ENCODE measurements at places on chromosomes 7 and 10.

DNA sequence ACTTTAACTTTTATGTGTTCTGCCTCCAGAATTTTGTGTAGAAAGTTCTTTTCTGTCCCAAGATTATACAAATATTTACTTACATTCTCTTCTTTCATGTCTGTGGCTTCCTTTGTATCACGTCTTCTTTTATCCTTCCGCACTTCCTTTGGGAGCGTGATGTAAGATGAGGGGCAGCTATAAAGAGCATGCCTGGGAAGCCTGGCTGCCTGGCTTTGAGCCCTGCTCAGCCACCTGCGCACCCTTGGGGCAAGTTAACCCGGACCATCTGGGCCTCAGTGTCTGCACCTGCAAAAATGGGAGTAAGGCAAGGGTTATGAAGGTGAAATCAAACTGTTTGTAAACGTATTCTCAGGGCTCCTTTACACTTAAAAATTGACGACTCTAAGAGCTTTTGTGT lies 25.2 kb downstream of the PALD1 start:
- no peak for DNase-seq

DNA sequence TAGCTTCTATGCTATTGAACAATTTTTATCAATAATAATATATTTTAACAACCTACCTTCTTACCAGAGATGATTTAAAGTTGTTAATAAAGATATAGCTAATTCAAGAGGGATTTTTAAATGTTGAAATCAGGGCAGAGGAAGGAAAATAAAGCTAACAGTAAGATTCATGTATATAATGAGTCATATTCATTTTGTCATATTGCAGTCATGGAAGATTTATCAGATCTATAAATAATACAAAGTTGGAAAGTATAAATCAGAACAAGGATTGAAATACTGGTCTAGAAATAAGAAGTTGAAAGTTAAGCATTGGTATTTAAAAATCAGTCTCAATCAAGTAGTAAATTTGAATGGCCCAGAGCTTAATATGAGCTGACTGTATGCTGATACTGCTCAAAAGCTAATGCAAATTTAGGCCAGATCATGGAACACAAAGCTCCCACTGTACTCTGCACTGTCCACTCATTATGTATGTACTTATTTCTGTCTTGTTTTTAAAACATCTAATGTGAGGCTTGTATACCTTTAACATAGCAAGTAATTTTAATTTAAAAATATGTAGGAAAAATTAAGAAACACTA lies 196.9 kb downstream of the ZEB1 start:
- DNase-seq, result no peak

GRCh38 chr7:85974176-85974575 lies 669.5 kb upstream of the GRM3 start:
- DNase-seq, result no peak

DNA sequence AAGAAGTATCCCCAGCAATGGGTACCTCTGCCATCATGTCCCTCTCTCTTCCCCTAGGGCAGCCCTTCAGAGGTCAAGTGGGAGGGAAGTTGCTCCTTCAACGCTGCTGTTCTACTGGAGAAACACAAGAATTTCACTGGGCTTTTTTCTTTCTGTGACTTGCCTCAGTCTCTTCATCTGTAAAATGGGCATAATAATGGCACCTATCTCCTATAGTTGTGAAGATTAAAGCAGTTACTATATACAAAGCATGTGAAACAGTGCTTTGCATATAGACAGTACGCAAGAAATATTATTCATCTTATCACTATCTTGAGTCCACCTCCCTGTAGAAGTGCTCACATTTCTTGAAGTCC lies 1.6 kb upstream of the NPFFR1 start:
- no peak for DNase-seq

GRCh38 chr7:21603462-21603861 lies 60.6 kb downstream of the DNAH11 start:
- DNase-seq, result no peak

GRCh38 chr7:151018421-151019129 lies 5.7 kb downstream of the ATG9B start:
- DNase-seq, result no peak

DNA sequence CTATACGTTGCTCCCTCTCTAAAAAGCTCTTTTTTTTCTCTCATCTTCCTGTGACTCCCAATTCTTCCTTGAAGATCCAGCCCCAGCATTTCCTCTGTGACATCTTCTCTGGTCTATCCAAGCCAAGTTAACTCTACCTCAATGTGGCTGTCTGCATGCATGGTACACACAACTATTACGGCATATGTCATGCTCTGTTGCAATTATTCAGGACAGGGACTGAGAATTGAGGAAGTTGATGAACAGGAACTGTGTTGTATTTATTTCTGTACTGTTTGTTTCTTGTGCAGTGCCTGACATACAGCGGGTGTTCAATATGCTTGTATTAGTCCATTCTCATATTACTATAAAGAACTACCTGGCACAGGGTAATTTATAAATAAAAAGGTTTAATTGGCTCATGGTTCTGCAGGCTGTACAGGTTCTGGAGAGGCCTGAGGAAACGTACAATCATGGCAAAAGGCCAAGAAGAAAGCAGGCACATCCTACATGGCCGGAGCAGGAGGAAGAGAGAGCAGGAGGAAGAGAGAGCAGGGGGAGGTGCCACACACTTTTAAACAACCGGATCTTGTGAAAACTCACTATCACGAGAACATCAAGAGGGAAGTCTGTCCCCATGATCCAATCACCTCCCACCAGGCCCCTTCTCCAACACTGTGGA lies 6.3 kb downstream of the TRPV5 start:
- no peak for DNase-seq

- no peak for DNase-seq
Observed at GRCh38 chr10:77864151-77864851, 62.3 kb downstream of the DLG5 start.

GRCh38 chr10:1160561-1161314 lies 104.6 kb downstream of the WDR37 start:
- DNase-seq, result no peak

- DNase-seq, result no peak
Observed at GRCh38 chr7:155533120-155533826, 13.1 kb downstream of the CNPY1 start.

DNA sequence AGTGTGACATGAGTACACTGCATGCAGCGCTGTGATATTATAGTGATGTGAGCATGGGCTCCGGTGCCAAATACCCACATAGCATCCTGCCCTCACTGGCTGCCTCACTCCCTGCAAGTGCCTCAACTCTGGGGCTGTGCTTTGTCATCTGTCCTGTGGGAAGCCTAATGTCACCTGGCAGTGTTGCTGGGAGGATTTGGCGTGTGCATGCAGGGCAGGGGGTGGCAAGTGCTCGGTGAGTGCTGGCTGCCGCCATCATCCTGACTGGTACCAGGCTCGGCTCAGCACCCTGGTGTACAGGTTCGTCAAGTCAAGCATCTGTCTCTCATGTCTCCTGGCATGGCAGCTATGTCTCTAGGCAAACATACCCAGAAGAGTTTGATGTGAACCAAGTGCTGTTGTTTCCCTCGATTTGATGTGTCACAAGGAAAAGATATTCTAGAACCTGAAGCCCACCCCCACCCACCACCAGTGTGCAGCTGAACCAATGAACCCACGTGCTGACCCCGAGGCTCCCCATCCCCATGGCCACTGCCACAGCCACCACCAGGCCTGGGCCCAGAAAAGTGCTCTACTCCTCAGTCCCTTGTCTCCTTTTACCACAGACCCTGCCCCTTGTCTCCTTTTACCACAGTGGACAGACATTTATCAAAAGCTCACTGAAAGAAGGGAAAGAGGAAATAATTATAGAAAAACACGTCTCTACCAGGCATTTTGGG lies 135.8 kb downstream of the MAPK8 start:
- no peak for DNase-seq

GRCh38 chr7:84040355-84040754 lies 154.2 kb downstream of the SEMA3A start:
- no peak for DNase-seq

- DNase-seq, result no peak
Observed at GRCh38 chr7:151023232-151023631, 1.1 kb downstream of the ATG9B start.

DNA sequence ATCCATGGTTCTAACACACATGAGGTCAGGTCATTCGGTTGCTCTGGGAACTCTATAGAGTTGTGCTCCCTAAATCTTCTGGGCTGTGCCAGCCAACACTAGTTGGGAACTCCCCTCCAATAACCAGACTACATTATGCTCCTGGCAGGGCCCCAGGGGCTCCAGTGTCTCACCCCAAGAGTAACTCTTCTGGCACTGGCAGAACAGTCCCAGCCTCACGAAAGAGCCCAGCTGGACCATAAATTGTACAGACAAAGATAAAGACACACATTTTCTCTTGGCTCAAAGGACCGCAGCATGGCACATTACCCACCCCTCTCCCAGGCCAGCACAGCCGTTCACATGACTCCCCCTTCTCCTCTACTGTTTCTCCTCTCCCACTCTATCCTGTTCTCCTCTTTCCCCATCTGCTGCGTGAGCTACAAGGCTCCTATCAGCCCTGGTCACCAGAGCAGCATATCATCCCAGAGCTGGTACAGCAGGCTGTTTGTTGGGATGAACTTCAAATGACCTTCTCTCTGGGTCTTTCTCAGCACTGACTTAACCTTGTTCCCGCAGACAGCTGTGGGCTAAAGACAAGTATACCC lies 230.6 kb downstream of the PLXNA4 start:
- DNase-seq, result no peak

GRCh38 chr10:95451568-95452524 lies 109.3 kb downstream of the SORBS1 start:
- DNase-seq, result no peak

DNA sequence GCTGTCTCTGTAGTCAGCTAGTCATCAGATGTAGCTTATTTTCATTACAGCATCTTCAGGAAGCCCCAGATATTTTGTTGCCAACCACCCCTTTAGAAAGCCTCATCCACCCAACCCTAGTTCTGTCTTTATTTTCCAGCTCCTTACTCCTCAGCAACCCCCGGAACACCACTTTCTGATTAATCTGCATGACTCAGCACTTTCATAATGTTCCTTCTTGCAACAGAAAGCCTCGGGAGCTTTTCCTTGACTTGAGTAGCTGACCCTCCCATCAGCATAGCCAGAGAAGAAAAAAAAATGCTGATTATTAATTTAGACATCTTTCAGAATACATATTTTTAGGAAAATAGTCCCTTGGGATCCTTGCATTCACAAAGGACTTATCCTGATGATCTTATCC lies 244.0 kb upstream of the CXCL12 start:
- DNase-seq, result peak; percentile 80

DNA sequence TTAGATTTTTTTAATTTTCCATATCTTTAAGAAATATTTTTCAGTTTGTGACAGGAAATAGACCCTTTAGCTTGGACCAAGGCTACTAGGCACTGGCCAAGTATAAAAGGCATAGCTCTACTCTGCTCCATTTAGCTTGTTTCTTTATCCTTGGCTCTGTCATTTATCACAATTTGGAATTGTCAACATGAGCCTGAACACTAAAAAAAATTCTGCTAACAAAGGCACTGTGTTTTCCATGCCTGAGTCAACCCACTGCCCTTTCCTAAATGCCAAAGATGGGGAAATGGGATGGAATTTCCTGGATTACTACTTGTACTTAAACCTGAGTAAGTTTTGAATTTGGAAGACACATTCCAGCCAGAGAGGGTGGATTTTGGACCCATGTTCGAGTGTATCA lies 128.4 kb downstream of the NSUN6 start:
- DNase-seq, result no peak

- peak; percentile 13 for DNase-seq
Observed at GRCh38 chr10:59177031-59177797, 771 bp downstream of the PHYHIPL start.

GRCh38 chr7:109532262-109532992 lies 962.8 kb downstream of the DNAJB9 start:
- DNase-seq, result no peak

DNA sequence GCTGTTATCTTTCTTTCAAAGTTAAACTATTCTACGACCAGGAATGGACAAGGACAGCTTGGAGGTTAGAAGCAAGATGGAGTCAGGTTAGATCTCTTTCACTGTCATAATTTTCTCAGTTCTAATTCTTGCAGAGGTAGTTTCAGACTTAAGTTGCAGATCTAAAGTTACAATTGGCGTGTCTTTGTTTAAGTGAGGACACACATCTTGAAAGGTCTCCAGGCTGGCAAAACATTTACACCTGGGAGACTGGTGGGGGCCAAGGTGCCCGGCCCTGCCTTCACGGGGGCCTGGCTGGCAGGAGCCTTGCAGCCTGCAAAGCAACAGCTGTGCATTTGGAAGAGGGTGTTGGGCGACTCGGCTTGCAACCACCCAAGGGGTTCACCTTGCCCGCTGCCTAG lies 1.7 kb upstream of the DYNC2I1 start:
- no peak for DNase-seq

- DNase-seq, result no peak
Observed at GRCh38 chr7:156998988-156999957, 11.2 kb downstream of the MNX1 start.

- no peak for DNase-seq
Observed at GRCh38 chr10:11322698-11323097, 288.8 kb downstream of the USP6NL start.

GRCh38 chr7:69457595-69458504 lies 140.4 kb upstream of the AUTS2 start:
- no peak for DNase-seq

GRCh38 chr7:133975130-133975529 lies 152.0 kb upstream of the LRGUK start:
- DNase-seq, result no peak

DNA sequence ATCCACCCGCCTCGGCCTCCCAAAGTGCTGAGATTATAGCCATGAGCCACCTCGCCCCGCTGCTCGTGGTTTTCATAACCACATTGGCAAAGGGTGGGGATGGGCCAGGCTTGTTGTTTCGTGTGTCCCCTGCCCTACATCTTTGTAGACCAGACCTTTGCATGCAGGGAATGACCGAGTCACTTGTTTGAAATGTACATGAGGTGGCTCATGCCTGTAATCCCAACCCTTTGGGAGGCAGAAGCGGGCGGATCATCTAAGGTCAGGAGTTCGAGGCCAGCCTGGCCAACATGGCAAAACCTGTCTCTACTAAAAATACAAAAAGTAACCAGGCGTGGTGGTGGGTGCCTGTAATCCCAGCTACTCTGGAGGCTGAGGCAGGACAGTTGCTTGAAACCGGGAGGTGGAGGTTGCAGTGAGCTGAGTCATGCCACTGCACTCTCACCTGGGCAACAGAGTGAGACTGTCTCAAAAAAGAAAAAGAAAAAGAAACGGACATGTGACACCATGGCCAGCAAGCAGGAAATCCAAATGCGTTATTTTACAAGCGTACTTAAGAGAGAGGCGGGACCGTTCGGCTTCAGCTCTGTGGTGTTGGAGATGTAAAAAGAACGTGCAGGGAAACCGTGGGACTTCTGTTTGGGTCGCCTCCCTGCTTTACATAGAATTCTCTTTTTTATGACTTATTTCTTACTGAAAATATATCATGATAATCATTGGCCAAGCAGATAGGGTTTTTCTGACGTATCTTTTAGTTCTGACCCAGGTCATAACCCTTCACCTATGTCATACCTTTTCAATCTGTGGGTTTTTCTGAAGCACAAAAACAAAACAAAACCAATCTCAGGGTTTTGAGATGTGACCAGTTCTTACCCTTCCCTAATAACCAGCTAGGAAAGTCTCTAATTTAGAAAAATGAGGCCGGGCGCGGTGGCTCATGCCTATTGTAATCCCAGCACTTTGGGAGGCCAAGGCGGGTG lies 45.1 kb downstream of the WIPI2 start:
- DNase-seq, result peak; percentile 1

GRCh38 chr10:42638821-42639270 lies 476 bp upstream of the ZNF33B start:
- no peak for DNase-seq

All from AG09309 (cell line).